GM10248 (cell line): ENCODE measurements at places on chromosomes 2 and 18.

DNA sequence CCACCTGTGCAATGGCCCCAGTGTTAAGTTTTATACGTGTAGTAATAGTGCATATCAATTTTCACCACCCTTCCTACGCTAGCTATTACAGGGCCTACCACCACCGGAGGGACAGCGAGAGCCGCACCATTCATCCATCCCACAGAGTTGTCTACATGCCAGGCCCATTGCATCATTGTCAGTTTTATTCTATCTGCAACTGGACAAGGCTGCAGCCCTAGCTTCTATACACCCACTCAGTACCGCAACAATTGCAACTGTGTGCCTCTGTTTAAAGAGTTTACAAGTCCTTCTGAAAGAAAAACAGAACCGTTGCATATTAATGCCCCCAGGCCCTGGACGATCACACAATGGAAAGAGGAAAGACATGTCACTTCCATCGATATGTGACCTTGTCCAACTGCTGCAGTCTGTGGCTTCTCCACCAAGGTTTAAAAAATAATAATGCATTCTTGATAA lies 58.6 kb downstream of the ZEB2 start:
- DNase-seq, result no peak

- no peak for DNase-seq
Measured at GRCh38 chr2:190889175-190889943, 8.7 kb downstream of the GLS start.

GRCh38 chr2:128444121-128444771 lies 125.6 kb upstream of the HS6ST1 start:
- DNase-seq, result no peak

DNA sequence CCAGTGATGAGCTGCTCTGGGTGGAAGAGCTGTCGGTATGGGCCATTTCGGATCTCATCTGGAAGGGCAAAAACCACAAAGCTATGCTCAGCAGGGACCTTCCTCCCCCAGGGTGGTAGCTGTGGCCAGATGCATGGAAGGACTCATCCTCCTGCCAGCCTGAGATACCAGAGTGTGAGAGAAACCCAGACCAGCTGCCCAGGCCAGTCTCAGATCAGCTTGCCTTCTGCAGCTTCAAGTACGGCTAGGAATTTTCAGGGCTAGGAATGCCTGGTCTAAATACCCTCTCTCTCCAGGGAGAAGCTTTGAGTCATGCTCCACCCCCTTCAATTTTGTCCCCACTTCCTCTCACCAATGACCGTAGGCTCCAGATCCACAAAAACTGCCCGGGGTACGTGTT lies 1.4 kb upstream of the TUBA4B start:
- DNase-seq, result no peak

DNA sequence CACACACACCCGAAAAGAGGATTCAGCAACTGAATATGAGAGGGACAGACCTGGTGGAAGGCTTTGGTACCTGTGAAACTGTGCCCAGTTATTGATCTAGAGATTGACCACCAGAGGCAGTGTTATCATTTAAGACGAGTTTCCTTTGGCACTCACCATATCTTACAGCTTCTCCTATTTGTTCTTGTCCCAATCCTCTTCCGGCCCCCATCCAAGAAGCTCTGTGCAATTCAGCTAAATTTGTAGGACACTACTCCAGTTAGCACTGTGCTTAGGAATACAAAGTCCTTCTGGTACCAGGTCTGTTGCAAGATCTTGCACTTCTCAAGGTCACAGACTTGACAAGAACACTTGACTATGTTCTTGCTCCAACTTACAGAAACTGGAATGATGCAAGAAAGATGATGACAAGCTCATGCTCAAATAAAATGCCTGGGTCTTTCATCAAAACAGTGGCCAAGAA lies 177.7 kb downstream of the TMEM247 start:
- peak; percentile 53 for DNase-seq

GRCh38 chr18:71398531-71398930 lies 1109.7 kb downstream of the SOCS6 start:
- DNase-seq, result no peak

DNA sequence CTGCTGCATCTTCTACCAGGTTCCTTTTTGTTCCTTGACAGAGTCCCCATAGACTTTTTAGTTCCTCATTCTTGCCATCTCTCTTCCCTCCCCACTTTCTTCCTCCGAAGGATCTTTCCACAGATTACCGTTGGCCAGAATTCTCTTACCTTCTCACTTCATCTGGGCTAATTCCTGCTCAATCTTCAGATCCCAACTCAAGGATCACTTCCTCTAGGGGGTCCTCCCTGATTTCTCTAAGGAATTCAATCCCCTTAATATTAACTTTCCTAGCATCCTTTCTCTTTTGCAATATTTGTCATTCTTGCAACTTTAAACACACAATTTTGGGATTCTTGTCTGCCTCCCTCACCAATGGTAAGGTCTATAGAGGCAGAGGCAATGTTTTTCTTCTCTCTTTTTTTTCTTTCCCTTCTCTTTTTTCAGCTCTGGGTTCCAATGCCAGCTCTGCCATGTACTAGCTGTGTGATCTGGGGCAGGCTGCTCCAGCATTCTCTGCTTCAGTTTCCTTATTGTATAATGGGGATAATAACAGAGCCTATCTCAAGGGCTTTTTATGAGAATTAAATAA lies 5.4 kb upstream of the KCNE4 start:
- DNase-seq, result no peak

DNA sequence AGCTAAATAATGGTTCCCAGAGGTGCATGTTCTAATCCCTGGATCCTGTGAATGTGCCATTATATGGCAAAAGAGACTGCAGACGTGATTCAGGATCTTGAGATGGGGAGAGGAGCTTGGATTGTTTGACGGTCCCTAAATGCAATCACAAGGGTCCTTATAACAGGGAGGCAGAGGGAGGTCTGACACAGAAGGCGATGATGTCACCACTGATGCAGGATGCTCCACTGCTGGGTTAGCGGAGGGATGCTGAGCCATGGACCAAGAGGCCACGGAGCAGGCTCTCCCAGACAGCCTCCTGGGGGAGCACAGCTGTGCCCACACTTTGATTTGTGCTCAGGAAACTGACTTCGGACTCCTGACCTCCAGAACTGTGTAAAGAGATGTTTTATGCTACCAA lies 156.2 kb downstream of the UXS1 start:
- DNase-seq, result no peak

GRCh38 chr18:3874581-3874980 lies 424.6 kb downstream of the TGIF1 start:
- DNase-seq, result no peak

DNA sequence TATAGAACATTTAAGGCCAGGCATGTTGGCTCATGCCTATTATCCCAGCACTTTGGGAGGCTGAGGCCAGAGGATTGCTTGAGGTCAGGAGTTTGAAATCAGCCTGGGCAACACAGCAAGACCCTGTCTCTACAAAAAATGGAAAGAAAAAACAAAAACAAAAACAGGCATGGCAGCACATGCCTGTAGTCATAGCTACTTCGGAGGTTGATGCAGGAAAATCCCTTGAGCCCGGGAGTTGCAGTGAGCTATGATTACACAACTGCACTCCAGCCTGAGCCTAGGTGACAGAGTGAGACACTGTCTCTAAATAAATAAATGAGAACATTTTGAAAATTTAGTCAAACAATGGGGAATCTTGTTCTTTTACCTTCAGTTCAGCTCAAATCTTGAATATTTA lies 12.1 kb upstream of the YES1 start:
- DNase-seq, result no peak

GRCh38 chr18:38115201-38115600 lies 549.6 kb upstream of the CELF4 start:
- DNase-seq, result no peak

DNA sequence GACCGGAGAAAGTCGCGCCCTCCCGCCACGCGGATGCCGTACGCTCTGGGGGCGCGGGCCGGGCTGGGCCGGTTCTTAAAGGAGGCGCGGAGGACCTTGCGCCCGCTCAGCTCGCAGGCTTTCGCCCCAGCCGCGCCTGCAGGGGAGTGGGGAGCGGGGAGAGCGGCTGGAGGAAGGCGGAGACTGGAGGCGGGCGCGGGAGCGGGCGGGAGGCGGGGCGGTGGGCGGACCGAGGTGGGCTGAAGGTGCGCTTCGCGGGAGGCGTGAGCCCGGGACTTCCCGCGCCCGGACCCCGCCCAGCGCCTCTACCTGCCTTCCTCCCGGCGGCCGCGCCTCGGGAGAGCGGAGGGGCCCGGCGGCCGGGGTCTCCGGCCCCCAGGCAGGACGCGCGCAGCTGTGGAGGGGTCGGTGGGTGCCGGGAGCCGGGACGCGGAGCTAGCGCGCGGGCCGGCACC lies at the start of gene ADRA2B:
Gene ADRA2B (minus strand): TSS at position 148 of the 455 bp plus-strand sequence. CDS start 422 bp downstream, outside the sequence.
- peak; percentile 86 for DNase-seq

DNA sequence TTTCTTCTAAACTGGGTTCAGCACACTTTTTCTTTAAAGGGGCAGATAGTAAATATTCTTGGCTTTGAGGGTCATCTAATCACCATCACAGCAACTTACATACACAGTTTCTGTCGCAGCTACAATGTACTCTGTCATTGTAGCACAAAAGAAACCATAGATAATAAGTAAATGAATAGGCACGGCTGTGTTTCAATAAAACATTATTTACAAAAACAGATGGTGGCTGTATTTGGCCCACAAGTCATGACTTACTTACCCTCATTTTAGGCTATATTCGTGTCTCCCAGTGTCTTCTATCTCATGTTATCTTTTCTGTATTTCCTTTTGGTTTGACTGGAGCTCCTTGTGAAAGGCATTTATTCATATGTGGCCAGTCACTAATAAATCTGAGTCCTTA lies 168.3 kb downstream of the MAP2 start:
- no peak for DNase-seq

DNA sequence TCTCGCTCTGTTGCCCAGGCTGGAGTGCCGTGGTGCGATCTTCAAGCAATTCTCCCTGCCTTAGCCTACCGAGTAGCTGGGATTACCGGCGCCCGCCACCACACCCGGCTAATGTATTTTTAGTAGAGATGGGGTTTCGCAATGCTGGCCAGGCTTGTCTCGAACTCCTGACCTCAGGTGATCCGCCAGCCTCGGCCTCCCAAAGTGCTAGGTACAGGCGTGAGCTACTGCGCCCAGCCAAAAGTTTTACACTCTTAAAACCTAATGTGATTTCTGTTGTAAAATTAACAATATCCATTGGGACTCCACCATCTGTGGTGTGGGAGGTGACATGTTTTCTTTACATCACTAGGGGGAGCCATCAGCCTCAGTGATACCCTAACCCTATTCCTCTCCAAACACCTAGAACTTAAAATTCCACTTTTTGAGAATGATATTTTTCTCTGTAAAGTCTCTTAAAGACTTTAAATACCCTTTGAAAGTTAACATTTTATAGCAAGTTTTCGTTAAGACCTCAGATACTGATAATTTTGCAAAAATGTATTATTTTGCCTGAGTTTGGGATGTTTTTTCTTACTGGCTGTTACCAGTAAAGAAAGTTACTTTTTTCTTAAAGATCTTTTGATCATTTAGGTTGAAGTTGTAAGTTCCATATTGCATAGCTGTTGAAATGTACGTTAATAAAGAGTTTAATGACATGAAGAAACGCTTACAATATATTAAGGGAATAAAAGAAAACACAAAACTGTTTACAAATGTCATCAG lies 11.6 kb upstream of the EIF2AK2 start:
- peak; percentile 79 for DNase-seq

DNA sequence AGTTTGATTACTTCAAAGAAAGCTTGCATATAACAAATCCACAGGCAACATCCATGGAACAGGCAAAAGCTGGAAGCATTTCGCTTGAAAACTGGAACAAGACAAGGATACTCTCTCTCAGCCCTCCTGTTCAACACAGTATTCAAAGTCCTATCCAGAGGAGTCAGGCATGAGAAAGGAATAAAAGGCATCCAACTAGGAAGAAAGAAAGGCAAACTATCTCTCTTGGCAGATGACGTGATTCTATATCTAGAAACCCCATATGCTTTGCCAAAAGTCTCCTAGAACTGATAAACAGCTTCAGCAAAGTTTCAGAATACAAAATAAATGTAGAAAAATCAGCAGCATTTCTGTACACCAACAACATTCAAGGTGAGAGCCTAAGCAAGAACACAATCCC lies 34.1 kb upstream of the MC4R start:
- no peak for DNase-seq

DNA sequence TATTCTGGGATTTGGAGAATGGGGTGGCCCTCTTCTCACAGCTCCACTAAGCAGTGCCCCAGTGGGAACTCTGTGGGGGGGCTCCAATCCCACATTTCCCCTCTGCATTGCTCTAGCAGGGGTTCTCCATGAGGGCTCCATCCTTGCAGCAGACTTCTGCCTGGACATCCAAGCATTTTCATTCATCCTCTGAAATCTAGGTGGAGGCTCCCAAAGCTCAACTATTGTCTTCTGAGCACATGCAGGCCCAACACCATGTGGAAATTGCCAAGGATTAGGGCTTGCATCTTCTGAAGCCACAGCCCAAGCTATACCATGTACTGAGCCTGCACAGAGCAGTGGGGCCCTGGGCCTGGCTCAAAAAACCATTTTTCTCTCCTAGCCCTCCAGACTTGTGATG lies 162.4 kb upstream of the CWC22 start:
- no peak for DNase-seq

GRCh38 chr18:65411061-65411460 lies 339.8 kb upstream of the CDH7 start:
- no peak for DNase-seq

DNA sequence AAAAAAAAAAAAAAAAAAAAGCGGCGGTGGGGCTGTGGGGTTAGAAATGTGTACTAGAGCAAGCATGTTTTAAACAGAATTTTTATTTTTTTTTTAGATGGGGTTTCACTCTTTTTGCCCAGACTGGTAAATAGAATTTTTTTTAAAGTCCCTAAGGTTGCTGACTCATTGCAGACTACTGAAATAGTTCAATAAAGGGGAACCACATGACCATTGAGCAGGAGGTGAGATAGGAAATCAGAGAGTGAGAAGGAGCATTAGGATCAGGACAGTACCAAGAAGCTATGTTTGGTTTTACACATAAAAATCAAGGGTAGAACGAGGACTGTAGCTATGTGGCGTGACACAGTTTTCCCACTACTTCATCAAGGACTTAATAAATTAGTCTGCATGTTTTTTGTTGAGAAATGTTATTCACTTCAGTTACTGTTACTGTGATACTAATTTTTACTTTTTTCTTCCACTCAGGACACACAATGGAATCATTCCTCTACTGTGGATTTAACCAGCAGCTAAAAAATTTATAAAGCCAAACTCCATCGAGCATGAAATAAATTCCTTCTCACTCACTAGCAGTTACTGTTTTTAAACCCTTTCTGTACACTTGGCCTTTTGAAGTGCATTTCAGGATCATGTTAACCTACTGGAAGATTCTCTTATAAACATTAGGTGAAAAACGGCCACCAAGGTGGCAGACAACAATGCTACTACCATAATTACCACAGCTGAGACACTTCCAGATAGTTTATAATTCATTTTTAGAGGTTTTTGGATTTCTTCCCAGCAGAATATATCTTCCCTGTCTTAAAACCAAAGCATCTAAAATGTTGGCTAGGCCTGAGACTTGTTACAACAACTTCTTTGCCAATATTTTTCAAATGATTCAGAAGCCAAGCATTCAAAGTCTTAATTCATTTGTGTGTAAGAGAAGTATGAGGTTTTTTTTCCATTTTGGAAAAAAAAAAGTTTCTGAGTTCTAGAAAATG lies 33.2 kb downstream of the LAMA1 start:
- DNase-seq, result no peak
